ENCODE measurements at places on chromosomes 3 and 15.

DNA sequence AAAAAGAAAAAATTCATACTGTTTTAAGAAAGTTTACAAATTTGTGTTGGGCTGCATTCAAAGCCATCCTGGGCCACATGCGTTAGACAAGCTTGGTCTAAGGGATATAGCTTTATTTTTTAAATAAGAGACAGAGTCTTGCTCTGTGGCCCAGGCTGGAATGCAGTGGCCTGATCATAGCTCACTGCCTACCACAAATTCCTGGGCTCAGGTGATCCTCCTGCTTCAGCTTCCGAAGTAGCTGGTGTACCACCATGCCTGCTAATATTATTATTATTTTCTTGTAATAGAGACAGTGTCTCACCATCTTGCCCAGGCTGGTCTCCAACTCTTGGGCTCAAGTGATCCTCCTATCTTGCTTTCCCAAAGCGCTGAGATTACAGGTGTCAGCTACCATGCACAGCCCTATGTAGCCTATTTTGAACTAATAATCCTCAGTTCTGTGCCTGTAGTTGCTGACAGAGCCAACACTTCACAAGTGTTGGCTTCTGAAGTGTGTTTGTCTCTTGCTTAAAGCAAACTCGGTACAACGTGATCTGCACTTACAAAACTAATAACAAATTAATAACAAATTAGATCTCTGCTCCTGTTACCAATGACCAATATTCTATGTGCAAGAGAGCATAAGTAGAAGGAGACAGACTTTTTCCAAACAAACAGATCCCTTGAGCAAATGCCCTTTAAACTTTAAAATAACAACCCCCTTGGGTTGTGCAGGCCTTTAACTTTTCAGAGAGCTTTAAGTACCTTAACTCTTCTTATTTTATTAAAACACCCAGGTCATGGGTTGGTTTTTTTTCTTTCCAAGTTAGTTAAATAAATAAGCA, 135.2 kb downstream of the VGLL4 start:
- DNase-seq, result no peak

GRCh38 chr15:94233441-94233840, 2.1 kb downstream of the MCTP2 start:
- no peak for DNase-seq

DNA sequence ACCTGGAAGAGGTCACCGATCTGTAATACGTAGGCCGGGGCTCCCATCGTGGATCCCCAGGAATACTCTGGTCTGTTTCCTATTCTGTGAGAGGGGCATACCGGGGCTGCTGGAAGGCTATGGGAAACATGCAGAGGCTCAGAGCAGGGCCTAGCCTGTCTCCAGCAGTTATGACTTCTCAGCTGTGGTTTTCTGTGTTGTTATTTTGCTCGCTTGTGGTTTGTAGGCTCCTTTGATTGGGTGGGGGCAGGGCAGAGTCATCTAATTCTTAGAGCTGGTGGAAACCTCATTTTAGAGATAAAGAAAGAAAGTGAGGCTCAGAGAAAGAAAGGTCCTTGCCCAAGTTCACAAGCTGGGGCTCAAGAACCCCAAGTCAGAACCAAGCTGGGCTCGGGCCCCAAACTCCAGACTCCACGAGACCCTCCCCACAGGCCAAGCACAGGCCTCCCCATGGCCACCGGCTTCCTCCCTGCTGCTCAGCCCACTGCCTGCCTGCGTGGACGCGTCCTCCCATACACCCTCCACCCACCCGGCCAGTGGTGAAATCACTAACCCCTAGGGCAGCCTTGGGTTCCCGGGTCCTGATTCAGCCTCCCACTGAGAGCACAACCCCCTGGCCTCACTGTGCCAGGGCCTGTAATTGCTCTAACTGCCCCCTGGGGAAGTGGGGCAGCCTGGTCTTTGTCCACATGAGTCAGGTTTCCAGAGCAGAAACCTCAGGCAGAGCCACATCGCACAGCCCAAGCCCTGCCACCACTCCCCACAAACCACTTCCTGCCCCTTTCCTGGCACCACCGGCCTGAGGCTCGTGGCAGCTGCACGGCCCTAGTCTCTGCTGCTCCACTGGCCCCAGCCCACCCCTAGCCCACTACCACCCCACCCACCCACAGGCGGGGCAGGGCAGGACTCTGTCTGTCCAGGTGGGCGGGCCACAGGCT, 270.8 kb downstream of the UACA start:
- DNase-seq, result peak; percentile 93

DNA sequence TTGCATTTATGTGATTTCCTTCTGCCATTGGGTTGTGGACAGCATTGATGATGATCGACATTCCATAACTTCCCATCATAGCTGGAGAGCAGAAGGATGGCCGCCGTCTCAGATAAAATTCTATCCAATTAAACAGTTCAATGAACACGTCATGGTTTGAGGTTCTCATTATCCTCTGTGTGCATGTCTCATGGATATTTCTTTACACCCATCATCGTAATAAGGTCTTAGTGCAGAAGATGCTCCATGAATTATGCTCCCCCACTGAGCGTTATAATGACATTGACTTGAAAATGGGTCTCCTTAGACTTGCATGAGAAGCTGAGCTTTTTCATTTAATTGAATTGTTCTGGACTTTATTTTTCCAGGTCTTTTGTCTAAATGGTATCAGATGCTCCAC, 92.1 kb downstream of the TRIM42 start:
- no peak for DNase-seq

- no peak for DNase-seq
These were observed 58.8 kb downstream of the TUBGCP4 start for GRCh38 chr15:43429687-43430086.

GRCh38 chr3:143511174-143511879, 336.9 kb downstream of the SLC9A9 start:
- no peak for DNase-seq

- DNase-seq, result no peak
These were observed 41.6 kb downstream of the DMXL2 start for GRCh38 chr15:51580982-51581381.

GRCh38 chr15:57323806-57324589, 52.3 kb upstream of the CGNL1 start:
- DNase-seq, result peak; percentile 52

All from fibroblast of skin of right biceps (primary cell).